G401 (cell line): ENCODE measurements at places on chromosomes 3 and 15.

DNA sequence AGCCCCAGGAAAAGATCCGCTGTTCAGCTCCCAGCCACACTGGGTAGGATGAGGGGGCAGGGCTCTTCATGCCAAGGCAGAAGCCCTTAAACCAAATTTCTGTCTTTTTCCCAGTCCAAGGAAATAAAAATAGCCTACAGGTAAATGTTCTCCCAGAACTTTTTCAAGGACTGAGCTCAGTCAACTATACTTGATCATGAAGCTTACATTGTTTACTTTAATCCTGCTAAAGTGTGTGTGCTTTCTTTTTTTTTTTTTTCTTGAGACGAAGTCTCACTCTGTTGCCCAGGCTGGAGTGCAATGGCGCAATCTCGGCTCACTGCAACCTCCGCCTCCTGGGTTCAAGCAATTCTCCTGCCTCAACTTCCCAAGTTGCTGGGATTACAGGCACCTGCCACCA, 17.9 kb downstream of the CLDN18 start:
- no peak for DNase-seq

DNA sequence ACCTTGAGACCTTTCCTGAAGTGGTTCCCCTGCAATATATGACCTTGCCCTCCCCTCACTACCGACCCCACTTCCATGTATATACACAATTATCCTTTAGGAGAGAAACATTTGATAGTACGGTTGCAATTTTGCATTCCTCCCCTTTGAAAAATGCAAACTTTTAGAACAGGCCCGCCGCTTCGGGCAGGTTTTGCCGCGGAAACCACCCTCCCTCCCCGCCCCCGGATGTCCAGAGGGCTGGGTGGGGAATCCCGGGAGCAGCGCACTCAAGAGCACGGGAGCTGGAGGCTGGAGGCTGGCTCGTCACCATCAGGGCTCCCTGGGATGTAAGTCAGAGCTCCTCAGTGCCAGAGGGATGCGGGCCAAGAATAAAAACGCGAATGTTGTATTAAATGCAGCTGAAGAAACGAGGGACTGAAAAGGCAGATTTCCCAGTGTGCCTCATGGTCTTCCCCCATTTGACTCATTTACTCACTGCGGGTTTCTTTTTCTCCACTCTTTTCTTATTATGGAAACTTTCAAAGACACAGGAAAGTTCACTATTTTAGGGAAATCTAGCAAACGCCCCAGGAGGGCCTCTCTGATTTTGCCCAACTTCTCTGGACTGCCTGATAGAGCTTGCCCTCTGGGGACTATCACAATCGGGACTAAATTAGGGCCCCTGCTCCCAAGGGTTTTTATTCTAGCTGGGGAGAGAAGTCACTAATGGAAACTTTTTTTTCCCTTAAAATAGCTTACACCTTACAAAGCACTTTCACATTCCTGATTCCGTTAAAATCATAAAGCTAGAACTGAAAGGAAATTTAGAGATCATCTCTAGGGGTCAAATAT, 2.9 kb upstream of the USP3 start:
- DNase-seq: peak; percentile 63

- no peak for DNase-seq
Measured at GRCh38 chr3:195609229-195609628, 25.5 kb upstream of the APOD start.

DNA sequence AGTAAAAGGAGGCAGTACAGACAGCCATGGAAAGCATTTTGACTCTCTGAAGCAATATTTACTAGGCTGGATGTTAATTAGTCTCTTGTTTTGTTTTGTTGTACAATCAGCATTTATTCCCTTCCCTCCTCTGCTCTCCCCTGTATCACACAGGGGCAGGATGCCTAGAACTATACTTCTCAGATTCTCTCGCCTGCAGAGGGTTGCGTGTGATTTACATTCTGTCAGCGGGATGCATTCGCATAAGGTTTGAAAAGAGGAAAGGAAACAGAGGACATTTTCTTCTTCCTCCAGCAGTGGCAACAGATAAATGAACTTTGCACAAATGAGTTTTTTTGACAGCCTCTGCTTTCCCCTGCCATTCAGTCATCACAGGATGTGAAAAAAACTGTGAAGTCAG, 188.3 kb downstream of the RSL24D1 start:
- DNase-seq: no peak

GRCh38 chr3:172476347-172476746, 28.1 kb upstream of the GHSR start:
- no peak for DNase-seq

- peak; percentile 66 for DNase-seq
Measured at GRCh38 chr15:99409097-99409473, 156.7 kb upstream of the MEF2A start.

GRCh38 chr3:148756311-148756710, 58.6 kb downstream of the AGTR1 start:
- DNase-seq: no peak

DNA sequence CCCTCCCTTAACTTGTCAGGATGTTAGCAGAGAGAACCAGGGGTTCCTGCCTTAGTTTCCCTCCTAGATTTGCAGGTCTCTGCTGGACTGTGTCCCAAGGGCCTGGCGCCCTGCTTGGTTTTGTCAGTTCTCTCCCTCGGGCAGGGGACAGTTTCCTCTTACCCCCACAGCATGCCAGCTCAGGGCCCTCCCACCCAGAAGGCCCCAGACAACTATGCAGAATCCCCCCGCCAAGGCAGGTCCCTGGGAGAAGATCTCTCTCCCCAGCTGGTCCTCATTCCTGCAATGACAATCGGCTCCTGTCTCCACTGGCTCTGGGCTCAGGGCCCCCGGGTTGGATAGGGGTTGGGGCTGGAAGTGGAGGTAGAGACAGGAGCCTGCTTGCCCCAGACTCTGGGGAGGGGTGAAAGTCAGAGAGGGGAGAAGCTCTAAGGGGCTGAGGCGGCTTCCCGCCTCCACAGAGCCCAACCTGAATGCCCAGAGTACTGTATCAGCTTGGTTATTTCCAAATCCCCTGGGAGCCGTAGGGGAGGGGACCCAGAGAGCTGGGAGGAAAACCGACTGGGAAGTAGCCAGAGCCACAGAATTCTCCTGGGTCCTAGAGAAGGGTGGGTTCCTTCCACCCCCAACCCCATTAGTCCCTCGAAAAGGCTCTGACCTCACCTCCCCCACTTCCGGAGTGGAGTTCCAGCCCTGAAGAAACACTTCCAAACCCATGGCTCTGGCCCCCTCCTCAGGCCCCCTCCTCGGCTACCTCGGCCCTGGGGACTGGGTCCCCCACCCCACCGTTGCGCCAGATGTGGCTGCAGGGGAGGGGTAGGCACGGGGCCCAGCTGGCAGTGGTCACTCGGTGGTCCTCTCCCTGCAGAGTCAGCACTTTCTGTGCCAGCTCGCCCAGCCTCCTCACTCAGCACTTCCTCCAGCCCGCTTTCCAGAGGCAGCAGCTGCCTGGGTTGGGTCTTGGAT, 3.8 kb upstream of the LOXL1 start:
- peak; percentile 16 for DNase-seq

GRCh38 chr15:71575474-71576045, 234.8 kb upstream of the NR2E3 start:
- DNase-seq: no peak

GRCh38 chr3:179962629-179963387, 73.9 kb downstream of the PEX5L start:
- no peak for DNase-seq

- DNase-seq: no peak
Measured at GRCh38 chr3:10757821-10758130, 58.3 kb upstream of the SLC6A11 start.

GRCh38 chr3:19146685-19147650, 1.3 kb upstream of the KCNH8 start:
- peak; percentile 18 for DNase-seq

DNA sequence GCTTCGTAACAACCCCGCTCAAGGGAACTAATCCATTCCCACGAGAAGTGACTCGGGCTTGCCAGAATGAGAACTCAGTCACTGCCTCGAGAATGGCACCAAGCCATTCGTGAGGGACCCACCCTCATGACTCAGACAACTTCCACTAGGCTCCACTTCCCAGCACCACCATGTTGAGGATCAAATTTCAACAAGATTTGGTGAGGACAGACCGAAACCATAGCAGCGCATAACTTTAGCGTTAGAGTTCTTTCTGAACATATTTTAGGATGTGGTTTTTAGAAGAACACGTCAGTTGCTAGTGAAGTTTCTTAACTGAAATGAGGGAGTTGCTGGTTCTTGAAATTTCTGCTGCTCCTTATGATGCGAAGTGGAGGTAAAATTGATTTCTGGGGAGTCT, 13.5 kb downstream of the PTPRG start:
- no peak for DNase-seq

GRCh38 chr3:72574144-72574543, 274.1 kb downstream of the SHQ1 start:
- DNase-seq: no peak

DNA sequence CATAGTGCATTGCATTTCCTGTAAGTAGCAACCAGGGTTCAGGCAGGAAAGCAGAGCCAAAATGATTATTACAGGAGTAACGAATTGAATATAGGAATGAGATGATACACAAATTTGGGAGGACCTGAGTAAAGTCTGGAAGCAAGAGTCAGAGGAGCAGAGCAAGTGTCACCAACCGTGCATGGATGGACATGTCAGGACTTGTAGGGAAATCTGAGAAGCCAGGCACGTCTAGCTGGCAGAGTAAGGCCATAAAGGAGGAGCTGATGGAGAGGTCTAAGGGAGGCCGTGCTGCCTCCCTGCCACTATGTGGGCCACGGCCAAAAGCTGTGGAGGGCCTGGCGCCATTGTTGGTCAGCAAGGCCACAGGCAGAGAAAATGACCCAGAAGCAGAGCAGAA, 22.4 kb downstream of the GJD2 start:
- DNase-seq: no peak

- peak; percentile 62 for DNase-seq
Measured at GRCh38 chr3:122415104-122415744, 638 bp downstream of the WDR5B start.

- DNase-seq: no peak
Measured at GRCh38 chr3:178532476-178532875, 3.8 kb upstream of the KCNMB2 start.

DNA sequence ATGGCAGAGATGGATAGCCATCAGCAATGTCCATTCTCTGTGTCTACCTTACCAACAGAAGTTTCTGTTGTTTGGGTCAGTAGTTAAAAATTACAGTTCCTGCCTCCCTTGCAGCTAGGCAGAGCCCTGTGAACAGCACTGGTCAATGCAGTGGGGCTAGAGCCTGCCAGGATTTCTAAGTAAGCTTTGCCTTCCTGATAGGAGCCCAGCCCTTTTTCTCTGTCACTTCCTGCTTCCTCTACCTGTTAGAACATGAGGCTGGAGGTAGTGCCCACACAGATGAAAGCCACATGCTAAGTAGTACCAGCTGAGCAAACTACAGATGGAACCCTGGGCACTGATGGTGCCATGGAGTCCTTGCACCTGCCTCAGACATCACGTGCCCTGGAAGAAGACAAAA, 45.0 kb downstream of the MGLL start:
- DNase-seq: no peak

DNA sequence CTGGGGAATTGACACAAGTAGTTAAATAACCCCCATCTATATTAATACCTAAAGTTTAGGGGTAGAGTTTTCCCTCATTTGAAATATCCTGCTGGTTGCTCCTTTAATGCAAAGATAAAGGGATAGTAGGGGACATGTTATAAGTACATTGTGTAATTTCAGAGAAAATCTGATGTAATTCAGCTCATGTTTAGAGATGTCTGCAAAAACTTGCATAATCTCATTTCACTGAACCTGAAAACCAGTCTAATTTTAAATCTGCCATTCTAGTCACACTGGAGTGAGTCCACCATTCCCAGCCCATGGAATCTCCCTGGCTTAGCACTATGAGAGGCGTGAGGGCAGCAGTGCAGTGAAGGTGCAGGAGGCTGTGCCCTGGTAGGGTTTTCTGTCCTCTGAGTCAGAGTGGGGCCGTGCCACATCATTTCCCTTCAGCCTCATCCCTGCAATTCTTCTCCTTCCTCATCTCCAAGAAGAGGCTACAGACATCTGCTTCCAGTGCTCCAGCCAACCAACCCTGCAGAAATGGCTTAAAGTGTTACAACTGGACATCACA, 246.3 kb upstream of the UMPS start:
- no peak for DNase-seq

GRCh38 chr15:26242565-26243071, 379.5 kb upstream of the ATP10A start:
- DNase-seq: no peak

DNA sequence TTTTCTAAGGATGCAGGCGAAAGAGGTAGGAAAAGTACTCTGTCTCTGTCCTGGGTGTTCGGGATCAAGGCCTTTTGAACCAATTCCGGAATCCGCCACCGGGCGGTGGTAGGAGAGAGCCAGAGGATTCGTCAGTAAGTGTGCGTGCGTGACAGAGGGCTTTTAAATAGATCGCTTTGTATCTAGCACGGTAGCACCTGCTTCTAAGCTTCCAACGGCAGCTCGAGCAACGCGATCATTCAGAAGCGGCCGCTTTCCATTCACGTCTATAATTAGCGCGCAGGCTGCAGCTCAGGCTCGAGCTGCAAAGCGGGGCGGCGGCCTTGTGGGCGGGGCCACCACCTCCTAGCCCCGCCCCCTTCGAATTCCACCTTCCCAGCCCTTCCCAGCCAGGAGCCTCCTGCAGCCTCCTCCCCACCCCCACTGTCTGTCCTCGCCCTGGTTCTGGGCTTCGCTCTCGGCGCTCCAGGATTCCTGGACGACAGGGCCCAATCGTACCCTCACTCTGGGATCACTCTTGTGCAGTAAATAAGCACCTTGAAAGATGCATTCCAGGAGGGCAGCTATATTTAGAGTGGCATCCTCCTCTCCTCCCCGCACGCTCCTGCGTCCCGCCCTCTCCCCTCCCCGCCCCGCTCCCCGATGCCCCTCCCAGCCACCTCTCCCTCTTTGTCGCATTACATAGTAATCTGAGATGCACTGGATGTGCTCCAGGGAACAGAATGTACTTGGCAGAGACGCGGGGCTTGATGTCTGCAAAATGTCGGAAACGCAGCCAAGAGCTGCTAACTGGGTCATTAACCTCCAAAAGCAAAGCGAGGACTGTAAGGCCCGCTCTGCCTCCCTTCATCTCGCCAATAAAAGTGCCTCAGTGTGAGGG, 224.1 kb upstream of the TPRG1 start:
- peak; percentile 99 for DNase-seq

GRCh38 chr3:186151077-186151971, 42.4 kb upstream of the ETV5 start:
- DNase-seq: no peak

DNA sequence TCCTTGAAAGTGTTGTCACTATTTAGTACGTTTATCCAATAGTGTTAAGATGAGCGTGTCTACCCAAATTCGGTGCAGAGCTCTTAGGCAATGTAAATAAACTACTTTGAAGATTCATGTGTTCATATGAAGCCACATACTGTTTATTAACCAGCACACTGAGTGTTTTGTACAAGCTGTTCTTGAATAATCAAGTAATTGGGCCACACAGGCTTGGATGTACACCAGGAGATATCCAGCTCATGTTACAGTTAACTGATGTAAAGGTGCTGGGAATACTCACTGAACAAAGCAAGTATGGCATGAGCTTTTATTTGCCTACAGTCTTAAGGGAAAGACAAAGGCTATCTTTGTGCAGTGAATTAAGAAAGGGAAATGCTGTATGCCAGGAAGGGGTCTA, 632 bp upstream of the DHX36 start:
- DNase-seq: peak; percentile 35

- DNase-seq: no peak
Measured at GRCh38 chr3:180414157-180414556, 187.8 kb upstream of the TTC14 start.

- no peak for DNase-seq
Measured at GRCh38 chr15:35596285-35596684, 50.3 kb upstream of the DPH6 start.
